ENCODE measurements at places on chromosomes 7 and 10.

DNA sequence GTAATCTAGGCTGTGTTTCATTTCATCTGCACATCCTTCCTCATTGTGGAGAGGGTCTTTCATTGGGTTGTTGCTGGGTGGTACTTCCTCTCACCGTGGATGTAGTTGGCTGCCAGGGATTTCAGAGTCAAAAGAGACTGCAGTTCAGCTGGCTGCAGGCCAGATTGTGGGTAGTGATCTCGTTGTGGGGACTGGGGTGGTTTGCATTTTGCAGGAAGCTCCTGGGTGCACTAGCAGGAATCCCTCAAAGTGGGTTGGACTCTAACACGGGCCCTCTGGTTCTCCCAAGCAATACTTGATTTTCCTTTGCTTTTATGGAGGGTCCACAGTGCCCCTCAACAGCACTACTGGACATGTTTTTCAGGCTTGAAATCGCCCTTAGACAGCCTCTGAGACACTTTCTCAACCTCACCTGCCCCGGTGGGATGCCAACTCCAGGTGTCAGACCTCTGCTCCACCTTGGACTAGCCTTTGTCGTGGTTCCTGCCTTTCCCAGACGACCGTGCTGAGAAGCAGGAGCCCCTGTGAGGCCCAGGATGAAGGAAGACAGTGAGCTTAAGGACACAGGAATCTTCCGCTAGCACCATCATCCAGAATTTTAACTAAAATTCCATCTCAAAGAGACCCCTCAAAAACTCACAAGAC lies 23.9 kb upstream of the ZNF273 start:
- DNase-seq = no peak

- DNase-seq = no peak
Observed at GRCh38 chr7:129017264-129017663, 37.6 kb downstream of the TNPO3 start.

GRCh38 chr7:43569424-43569823 lies 13.5 kb upstream of the STK17A start:
- no peak for DNase-seq

- no peak for DNase-seq
Observed at GRCh38 chr10:97724341-97724941, 10.9 kb downstream of the MARVELD1 start.

- no peak for DNase-seq
Observed at GRCh38 chr7:73740771-73741170, 2.2 kb upstream of the ABHD11 start.

GRCh38 chr7:6436385-6436685 lies 11.4 kb downstream of the DAGLB start:
- DNase-seq = no peak

GRCh38 chr10:7136016-7136415 lies 274.8 kb downstream of the SFMBT2 start:
- DNase-seq = no peak

- DNase-seq = no peak
Observed at GRCh38 chr10:110461088-110461487, 36.6 kb upstream of the DUSP5 start.

DNA sequence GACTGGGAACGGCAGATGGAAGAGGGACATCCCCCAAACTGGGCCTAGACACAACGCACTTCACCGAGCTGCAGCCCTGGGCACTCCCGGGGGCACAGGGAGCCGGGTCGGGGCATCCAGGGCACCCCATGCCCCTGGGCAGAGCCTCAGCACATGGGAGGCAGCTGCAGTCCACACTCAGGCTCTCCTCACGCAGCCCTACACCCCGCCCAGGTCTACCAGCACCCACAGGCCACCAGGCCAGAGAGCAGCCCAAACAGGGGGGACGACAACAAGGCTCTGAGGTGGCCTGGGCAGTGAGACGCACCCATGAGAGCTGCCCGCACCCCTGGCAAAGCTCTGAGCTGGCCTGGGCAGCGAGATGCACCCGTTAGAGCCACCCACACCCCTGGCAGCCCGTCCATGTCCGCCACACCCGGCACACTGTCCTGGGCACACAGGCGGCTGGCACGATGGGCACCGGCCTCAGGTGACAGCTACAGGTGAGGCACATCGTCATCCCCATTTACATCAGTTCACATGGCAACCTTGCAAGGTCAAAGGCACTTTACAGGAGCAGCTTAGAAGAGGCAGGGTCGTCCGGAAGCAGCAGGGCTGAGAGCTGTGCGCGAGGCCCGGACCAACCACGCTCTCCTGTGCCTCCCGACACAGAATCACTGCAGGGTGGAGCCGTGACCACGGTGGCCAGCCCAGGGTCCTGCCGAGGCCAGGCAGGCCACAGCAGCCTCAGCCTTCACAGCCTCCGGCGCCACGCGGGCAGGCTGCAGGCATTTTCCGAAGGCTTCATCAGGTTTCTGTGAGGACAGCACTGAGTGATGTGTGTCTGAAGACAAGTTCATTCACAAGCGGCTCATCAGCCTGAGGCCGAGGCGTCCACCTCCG lies 228.6 kb downstream of the MAD1L1 start:
- DNase-seq = no peak

GRCh38 chr7:139679731-139680594 lies 97.8 kb downstream of the HIPK2 start:
- no peak for DNase-seq

All from dorsolateral prefrontal cortex (tissue), 122 donors.